Breast epithelium (tissue), 4 donors: ENCODE measurements at places on chromosomes 2 and 18. TPM values are rescaled to one million over a fixed set of nuclear protein-coding genes. Genes with fewer than 3 reads are reported as not detected.

- no peak for DNase-seq
Measured at GRCh38 chr2:241422350-241422749, 66.3 kb downstream of the FARP2 start.

GRCh38 chr2:63124218-63124617 lies 73.6 kb downstream of the OTX1 start:
- no peak for DNase-seq

DNA sequence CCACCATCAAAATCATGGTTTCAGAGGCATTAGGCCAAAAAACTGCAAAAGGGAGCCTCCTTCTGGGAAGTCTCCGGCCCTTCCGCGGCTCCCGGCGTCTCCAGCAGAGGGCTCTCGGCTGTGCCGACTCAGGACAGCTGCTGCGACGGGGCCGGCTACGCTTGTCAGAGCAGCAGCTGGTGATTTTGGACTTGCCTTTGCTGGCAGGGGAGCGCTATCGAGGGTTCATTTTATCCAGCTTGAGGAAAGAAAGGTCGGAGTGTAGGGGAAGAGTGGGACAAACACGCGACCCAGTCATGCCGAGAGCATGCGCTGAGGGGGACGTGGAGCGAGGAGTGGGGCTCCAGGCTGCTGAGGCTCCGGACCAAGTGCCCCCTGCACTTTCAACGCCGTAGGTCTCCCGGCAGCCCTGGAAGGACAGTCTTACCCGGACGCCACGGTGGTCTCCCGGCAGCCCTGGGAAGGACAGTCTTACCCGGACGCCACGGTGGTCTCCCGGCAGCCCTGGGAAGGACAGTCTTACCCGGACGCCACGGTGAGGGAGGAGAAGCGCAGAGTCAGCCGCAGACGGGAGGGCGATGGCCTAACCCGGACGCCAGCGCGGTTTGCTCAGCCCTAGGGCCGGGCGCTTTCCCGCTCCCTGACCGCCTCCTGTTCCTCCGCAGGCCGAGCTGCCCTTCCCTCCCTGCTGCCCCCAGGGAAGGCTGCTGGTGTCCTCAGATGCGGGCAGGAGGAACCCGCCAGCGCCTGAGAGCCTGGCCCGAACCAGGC lies 21.7 kb downstream of the DDX18 start:
- DNase-seq: peak; percentile 78

DNA sequence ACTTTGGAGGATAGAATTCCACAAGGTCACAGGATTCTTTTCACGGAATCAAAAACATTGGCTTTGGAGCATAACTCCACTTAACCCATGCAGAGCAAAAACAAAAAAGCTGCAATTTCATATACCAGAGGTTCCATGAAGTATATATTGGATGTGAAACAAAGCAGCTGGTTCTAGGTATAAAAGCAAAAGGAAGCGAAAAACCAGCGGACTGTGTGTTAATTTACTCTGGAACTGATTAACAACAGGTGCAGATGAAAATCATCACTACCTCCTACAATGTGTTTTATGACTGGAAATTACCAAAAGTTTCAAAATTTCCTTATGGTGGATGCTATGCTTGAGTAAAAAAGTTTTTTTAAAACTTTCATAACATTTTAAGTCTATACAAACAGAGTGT lies 54.4 kb upstream of the LINC00305 start:
- no peak for DNase-seq

- DNase-seq: no peak
Measured at GRCh38 chr18:68766433-68766832, 31.4 kb upstream of the CCDC102B start.

Gene PIEZO2
- total RNA-seq: 11.4 TPM

- DNase-seq: no peak
Measured at GRCh38 chr18:62790871-62791772, 75.8 kb downstream of the PHLPP1 start.

GRCh38 chr2:118237451-118237850 lies 149.2 kb downstream of the INSIG2 start:
- no peak for DNase-seq

- no peak for DNase-seq
Measured at GRCh38 chr18:1796636-1797035, 774.7 kb downstream of the METTL4 start.

Gene PAX8
- total RNA-seq: under 0.01 TPM

Gene PLGLB2
- total RNA-seq: 5.6 TPM

Gene FMNL2
- 36.1 TPM for total RNA-seq

DNA sequence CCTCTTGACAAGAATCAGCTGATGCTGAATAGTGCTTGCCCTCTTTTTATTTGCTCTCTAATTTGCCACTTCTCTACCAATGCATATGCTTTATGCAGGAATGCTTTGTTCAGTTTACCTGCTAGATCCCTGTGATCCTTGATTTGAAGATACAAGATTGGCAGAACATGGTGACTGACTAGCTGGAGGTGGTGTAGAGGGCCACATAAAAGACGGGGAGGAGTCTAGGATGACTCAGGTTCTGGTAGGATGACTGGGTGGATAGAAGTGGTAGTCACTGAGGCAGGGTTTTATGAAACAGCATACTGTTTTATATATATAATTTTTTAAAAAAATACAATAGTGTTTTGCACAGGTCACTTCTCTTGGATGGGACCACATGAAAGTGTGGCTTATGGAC lies 6.3 kb upstream of the ADGRF3 start:
- no peak for DNase-seq

- DNase-seq: no peak
Measured at GRCh38 chr18:76633588-76634269, 138.7 kb upstream of the ZNF516 start.

DNA sequence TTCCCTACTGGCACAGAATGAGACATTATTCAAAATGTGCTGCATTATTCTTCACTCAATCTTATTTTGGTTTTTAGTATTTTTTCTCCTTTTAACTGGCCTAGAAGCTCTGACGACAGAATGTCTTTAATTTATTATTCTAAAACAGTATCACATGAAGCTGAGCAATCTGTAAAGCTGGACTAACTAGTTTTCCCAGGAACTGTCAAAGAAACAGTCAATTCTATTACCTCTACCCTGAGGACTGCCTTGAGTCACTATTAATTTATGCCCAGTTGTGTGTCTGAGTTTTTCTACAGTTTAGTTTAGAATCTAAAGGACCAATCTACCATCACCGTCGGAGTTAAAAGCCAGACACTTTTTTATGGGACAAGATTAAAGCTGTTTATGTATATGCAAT lies 31.6 kb downstream of the MBD2 start:
- DNase-seq: no peak

Gene ANKMY1
- 13.0 TPM for total RNA-seq

GRCh38 chr18:7301094-7301493 lies 70.2 kb downstream of the LRRC30 start:
- no peak for DNase-seq

DNA sequence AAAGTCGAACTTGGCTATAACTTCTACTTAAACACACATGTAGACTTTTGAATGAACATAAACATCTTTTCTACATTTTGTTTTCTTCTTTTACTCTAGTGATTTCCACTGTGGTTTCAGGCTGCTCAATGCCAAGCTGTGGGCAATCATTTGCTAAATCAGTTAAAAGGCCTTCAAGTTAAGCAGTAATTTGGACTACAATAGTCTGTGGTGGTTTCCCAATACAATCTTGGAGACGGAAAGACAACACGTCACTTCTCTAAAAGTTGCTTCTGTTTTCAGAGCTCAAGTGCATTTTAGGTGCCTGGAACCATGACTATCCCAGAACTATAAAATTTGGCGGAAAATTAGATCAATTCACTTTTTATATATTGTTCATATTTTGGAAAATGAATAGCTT lies 69.4 kb downstream of the TXNL1 start:
- DNase-seq: no peak
